COR-L47 (cell line): ENCODE measurements at places on chromosomes 6 and 20.

DNA sequence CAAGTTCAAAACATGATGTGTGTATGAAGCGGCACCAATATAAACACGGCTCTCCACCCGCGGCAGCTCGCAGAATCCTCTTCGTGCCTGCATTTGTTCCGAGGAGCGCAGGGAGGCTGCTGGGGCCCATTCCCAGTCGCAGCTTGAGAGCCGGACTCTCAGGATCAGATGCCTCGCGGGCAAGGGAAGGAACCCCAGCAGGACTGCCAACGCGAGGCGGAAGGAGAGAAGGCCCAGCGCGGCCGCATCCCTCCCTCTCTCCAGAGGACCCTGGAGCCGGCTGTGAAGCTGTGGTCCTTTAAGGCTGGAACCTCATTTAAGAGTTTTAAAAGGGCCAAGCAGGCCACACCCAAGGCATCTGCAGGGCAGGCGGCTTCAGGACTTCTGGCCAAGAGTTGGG, 44.2 kb upstream of the ZBP1 start:
- no peak for DNase-seq

DNA sequence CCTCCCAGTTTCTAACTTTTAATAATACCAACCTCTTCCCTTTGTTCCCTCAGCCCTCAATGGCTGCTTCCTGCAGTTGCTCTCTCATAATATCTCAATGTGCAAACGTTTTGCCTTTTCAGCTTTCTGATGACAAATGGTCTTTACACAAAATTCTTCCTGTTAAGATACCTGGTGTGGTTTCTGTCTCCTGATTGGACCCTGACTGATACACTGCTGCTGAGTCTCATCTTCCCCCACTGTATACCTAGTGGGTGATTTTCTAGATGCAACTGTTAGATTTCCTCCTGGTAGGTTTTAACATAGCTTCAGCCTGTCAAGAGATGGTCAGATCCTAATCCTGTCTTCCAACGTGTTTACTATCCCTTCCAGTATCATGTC, 147.9 kb upstream of the TOP1 start:
- no peak for DNase-seq

DNA sequence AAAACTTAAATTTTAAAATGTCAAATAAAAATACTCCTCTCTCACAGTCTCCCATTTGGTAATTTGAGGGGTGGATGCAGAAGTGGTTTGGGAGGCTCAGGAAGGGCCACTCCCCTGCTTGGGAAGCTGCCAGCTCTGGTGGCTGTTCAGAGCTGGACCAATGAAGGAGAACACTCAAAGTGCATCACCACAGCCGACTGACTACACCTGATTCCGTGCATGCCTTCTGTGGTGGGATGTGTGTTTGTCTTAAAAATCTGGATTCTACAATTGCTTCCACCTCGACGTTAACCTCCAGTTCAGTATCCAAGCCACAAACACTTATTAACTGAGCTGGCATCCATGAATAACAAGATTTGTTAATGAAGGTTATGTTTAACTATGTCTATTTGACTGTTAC, 137.3 kb downstream of the FOXC1 start:
- no peak for DNase-seq

DNA sequence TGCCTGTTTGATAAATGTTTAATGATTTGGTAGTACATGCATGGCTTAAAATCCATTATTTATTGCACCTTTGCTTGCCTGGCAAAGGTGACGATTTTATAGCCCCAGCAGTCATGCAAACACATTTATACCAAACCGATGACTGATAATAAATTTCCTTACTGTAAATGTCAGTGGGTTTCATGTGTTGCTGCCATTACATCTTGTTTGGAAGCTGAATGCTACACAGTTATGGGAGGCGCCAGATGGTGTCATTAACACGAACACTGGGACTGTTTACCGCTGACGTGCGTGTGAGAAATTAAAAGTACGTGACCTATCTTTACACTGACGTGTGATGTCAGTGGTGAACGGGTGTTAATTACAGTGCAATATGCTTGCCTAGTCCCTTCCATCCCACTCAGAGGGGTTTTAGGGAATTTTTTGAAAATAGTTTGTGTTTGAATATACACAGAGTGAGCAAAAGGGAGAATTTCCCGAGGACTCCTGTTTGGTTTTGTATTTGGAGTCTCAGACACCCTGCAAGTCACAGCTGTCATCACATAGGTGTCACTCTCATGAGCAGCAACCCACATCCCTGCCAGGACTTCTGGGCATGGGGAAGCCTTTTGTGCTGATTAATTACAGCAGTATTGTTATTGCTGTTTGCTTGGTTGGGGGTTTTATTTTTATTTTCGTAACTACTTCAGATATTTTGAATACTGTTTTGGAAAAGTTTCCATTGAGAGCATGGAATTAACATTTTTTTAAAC, 151.8 kb upstream of the INSM1 start:
- peak; percentile 85 for DNase-seq

DNA sequence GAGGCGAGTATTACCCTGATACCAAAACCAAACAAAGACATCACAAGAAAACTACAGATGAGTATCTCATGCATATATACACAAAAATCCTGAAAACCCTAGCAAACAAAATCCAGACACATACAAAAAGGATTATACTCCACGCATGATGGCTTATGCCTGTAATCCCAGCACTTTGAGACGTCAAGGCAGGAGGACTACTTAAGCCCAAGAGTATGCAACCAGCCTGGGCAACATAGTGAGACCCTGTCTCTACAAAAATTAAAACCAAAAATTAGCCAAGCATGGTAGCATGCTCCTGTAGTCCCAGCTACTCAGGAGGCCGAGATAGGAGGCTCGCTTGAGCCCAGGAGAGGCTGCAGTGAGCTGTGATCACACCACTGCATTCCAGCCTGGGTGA, 32.4 kb downstream of the TRPC4AP start:
- DNase-seq: no peak

DNA sequence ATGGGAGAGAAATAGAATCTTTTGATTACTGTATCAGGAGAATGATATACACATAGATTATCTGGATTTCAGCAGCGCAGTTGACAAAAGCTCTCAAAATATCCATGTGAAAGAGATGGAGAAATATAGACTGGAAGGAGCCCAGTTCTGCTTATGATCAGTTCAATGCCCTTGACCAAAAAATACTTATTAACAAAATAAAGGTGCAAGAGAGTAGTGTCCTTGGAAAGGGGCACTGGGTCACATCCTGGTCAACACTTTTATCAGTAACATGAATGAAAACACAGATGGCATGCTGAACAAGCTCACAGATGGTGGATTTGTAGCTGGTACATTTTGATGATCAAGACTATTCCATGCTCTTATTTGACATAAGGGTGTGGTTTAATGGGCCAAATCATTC, 63.9 kb upstream of the PLEKHG1 start:
- no peak for DNase-seq
